ENCODE measurements at places on chromosomes 4 and X.

DNA sequence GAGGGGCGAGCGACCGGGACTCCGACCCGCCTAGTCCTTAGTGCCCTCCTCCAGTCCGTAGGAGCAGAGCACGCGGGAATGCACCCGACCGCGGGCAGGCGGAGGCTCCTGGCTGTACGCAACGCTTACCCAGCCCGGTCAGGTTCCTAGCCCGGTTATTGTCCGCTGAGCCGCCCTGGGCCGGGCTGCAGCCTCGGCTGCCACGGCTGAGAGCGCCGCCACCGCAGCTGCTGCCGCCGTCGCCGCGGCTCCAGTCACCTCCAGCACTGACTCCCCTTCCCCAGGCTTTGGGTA is at the start of gene AMER1:
Gene AMER1, minus strand, starts transcription at position 268 of the 294 bp plus-strand sequence. CDS start 12,422 bp downstream, outside the sequence.
- DNase-seq = no peak
- peak within 1 kb of the TSS; percentile 93 for H3K27ac ChIP-seq
- no peaks in the 10 kb centered on the region for H3K27me3 ChIP-seq
- peak within 1 kb of the TSS; percentile 72 for H3K4me3 ChIP-seq
- H3K36me3 ChIP-seq = no peaks in the 10 kb centered on the region

DNA sequence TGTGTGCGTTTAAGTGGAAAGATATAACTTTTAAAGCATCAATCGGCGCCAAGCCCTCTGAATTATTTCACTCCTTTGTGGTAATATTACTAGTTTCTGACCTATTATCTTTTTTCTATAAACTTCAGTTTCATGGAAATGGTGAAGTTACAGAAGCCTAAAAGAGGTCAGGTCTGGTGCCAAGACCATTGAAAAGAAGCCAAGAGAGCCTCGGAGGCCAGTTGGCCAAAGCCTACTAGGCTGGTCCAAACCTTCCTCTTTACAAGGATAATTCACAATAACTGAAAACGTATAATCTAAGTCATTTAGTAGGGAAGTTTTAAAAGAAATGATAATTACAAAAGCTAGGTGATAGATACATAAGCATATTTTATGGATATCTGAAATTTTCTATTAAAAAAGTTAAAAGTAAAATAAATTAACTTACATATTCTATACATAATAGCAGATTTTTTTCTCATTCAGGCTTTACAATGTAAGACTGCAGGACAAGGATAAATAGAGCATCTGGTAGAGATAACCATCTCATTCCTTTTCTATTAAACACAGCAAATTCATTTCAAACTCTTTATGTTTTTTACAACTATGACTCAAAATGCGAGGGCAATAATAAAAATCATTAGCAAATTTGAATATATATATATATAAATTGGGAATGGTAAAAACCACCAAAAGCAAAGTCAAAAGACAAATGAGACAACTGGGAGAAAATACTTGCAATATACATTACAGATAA is 49.2 kb downstream of the WDFY3 start:
- H3K4me1 ChIP-seq = peaks cover 31% of the 10 kb centered on the region
- no peak overlapping the region for H3K4me3 ChIP-seq
- no peak for DNase-seq

GRCh38 chr4:184216515-184216914 is 1.2 kb downstream of the ENPP6 start:
- no peaks in the 10 kb centered on the region for H3K4me1 ChIP-seq
- no peaks in the 10 kb centered on the region for H3K36me3 ChIP-seq
- H3K4me3 ChIP-seq = no peak overlapping the region
- no peaks in the 10 kb centered on the region for H3K27me3 ChIP-seq

GRCh38 chr4:128871948-128872347 is 62.4 kb downstream of the JADE1 start:
- no peak for DNase-seq
- peaks cover 10% of the 10 kb centered on the region for H3K36me3 ChIP-seq
- H3K27ac ChIP-seq = no peak overlapping the region
- no peak overlapping the region for H3K4me3 ChIP-seq
- no peaks in the 10 kb centered on the region for H3K4me1 ChIP-seq

- H3K36me3 ChIP-seq = no peaks in the 10 kb centered on the region
- no peak overlapping the region for H3K27ac ChIP-seq
- H3K4me3 ChIP-seq = no peak overlapping the region
- peaks cover 6% of the 10 kb centered on the region for H3K4me1 ChIP-seq
- no peak for DNase-seq
Observed at GRCh38 chr4:107423677-107424405, 296.2 kb downstream of the PAPSS1 start.

DNA sequence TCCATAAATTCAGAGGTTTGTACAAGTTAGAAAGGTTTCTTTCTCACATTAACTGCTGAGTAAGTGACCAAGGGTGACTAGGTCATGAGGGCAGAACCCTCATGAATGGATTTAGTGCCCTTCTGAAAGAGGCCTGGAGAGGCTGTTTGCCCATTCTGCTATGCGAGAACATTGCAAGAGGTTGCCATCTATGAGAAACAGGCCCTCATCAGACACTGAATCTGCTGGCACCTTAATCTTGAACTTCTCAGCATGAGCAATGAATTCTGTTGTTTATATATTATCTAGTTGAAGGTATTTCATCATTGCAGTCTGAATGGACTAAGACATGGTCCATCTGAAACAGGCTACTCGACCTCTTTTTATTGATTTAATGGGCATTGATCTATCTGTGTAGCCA is 96.2 kb upstream of the GPRIN3 start:
- no peak for DNase-seq
- no peaks in the 10 kb centered on the region for H3K4me1 ChIP-seq
- H3K36me3 ChIP-seq = no peaks in the 10 kb centered on the region

DNA sequence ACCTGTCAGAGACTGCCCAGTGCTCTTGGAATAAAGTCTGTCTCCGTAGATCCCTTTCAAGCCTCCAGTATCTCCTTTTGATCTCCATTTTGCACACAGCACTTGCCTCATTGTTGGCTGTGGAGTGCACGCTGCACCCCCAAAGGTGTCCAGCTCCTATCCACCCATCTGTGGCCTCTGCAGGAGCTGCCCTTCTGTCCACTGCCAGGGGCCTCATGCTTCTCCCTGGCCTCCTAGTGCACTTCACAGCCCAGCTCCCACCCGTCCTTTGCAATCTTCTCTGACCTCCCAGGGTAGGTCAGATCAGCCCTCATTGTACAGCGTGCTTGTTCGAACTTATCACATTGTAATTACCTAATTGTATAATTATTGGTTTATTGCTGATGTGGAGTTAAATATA is 18.9 kb downstream of the KIT start:
- no peaks in the 10 kb centered on the region for H3K36me3 ChIP-seq
- H3K4me1 ChIP-seq = no peaks in the 10 kb centered on the region
- no peaks in the 10 kb centered on the region for H3K27me3 ChIP-seq
- H3K4me3 ChIP-seq = no peak overlapping the region
- DNase-seq = no peak

GRCh38 chr4:97761445-97762114 is 381.7 kb downstream of the STPG2 start:
- no peak overlapping the region for H3K4me3 ChIP-seq
- H3K4me1 ChIP-seq = no peaks in the 10 kb centered on the region
- DNase-seq = no peak
- no peak overlapping the region for H3K27ac ChIP-seq
- H3K36me3 ChIP-seq = no peaks in the 10 kb centered on the region

GRCh38 chr4:17336524-17336961 is 175.3 kb downstream of the QDPR start:
- no peaks in the 10 kb centered on the region for H3K4me1 ChIP-seq
- no peak overlapping the region for H3K27ac ChIP-seq
- H3K27me3 ChIP-seq = no peaks in the 10 kb centered on the region
- no peaks in the 10 kb centered on the region for H3K36me3 ChIP-seq

DNA sequence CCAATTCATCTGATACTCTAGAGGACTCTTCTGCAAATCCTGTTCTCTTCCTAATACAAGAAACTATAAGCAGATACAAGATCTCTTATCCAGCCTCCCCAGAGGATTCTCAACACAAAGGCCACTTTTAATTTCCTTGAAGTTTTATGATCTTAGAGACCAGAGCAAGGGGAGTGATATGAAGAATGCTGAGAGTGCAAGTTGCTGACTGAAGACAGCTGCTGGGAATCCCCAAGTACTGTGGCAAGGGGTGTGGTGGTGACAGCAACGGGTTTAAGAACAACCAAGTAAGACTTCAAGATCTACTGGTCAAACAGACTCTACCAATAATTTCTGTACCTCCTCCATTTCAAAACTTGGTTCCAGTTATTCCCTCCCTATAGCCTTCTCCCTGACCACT is 7.0 kb downstream of the AMMECR1 start:
- no peak overlapping the region for H3K27ac ChIP-seq
- no peaks in the 10 kb centered on the region for H3K4me1 ChIP-seq
- DNase-seq = no peak

DNA sequence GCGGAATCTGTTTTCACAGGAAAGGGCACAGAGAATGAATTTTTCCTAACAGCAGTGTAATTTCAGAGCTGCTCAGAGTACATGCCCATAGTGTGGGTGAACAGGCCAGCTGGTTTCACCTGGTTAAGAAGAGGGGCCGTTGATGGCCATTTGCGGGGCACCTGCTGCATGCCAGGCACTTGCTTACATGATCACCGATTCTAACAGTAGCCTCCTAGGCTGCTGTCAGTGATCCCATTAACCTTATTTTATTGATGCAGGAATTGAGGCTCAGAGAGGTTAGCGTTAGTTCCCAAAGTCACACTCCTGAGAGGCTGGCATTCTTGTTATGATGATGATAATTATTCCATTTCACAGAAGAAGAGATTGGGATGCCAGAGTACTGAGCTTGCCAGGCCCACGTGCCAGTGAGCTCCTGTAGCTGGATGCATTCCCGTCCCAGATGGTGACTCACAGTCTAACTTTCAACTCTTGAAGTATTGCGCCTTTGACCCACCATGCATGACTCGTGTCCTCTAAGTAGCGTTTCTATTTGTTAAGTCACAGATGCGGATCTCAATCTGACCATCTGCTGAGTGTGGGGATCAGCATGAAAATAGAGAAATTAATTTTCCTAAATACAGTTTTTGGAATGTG is 76.5 kb downstream of the PSAPL1 start:
- H3K27me3 ChIP-seq = no peaks in the 10 kb centered on the region
- no peaks in the 10 kb centered on the region for H3K4me1 ChIP-seq

DNA sequence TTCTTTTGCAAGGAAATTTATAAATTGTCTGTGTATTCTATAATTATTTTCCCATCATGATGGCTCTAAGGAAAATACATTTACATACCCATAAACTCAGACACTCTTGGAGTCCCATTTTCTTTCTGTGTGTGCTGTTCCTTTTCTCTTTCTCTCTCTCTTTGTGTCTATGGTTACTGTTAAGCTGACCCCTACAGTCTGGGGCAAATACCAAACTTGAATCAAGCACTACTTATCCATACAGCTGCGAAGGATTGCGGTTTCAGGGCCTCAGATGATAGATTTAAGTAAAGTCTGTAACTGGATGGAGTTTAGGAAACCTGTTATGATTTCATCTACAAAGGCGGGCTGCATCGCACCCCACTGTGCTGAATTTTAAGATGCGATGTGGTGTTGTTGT is 150.2 kb downstream of the SHROOM3 start:
- peak overlapping the region; percentile 46 for H3K27ac ChIP-seq
- no peak overlapping the region for H3K4me3 ChIP-seq
- no peaks in the 10 kb centered on the region for H3K4me1 ChIP-seq
- DNase-seq = no peak
- H3K36me3 ChIP-seq = no peaks in the 10 kb centered on the region

DNA sequence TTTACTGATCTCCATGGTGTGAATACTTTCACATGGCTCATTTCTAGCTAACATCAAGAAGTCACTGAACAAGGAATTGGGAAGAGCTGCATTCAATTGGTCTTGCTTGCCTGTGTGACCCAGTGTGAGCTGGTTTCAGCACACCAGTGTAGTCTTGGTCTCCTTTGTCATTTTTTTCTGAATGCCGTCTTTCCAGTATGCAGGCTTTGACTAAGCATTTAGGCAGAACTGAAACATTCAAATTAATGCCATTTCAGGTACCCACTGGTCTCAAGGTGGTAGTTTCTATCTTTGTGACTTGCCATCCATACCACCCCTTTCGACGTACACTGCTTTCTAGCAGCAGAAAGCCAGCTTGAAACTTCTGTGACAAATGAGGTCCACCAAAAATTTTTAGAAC is 550.5 kb upstream of the BOD1L1 start:
- no peak overlapping the region for H3K4me3 ChIP-seq
- no peak for DNase-seq
- peaks cover 12% of the 10 kb centered on the region for H3K4me1 ChIP-seq

DNA sequence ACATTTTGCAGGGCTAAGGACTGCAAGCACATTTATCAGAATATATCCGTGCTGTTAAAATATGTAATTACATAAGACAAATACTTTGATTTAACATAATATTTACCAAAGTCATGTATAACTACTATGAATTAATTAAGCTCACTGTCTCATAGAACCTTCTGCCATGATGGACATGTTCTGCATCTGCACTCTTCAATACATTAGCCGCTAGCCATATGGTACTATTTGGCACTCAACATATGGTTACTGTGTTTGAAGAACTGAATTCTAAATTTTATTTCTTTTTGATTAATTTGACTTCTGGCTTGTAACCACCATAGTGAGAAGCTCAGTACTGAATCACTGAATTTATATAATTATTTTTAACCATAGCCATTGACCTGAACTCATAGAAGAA is 427.0 kb upstream of the TRAM1L1 start:
- H3K36me3 ChIP-seq = no peaks in the 10 kb centered on the region
- no peak overlapping the region for H3K27ac ChIP-seq
- H3K4me3 ChIP-seq = no peak overlapping the region
- H3K27me3 ChIP-seq = no peaks in the 10 kb centered on the region

DNA sequence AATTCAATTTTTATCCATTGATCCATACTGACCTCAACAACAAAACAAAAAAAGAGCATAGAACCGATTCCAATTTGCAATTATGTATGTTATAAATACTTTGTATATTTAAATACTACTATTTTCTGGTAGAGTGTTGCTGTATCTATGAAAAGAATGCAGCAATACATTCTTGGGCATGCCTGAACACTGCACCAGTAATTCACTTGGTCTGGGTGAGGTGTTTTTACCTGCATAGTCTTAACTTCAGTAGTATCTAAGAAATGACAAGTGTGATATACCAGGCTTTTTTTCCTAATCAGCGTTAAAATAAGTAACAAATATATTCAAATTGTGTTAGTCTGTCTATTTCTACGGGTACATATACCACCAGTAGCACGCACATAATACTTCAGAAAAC is 120.2 kb downstream of the KLHL13 start:
- H3K27ac ChIP-seq = no peak overlapping the region
- H3K36me3 ChIP-seq = no peaks in the 10 kb centered on the region
- no peaks in the 10 kb centered on the region for H3K4me1 ChIP-seq
- no peak overlapping the region for H3K4me3 ChIP-seq
- no peaks in the 10 kb centered on the region for H3K27me3 ChIP-seq
- DNase-seq = no peak

DNA sequence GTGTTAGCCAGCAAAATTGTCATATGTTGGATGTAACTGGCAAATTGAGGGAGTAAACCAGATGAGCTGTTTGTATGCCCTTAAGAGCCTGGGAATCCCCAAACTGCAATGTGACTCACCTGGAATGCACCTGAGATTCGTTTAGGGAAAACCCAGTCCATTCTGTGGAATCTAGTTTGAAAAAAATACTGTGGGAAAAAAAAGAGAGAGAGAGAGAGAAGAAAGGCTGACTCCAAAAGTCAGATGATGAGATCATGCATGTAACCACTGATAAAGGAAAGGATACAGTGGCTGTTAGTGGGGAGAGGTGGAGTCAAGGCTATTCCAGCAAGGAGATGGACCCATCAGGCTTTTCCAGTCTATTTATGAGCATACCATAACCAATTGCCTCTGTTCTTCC is 48.5 kb downstream of the SLC9A7 start:
- no peaks in the 10 kb centered on the region for H3K36me3 ChIP-seq
- DNase-seq = no peak
- no peaks in the 10 kb centered on the region for H3K27me3 ChIP-seq

GRCh38 chr4:79338148-79338547 is 12.3 kb upstream of the NAA11 start:
- H3K27me3 ChIP-seq = no peaks in the 10 kb centered on the region
- no peak for DNase-seq
- H3K4me3 ChIP-seq = no peak overlapping the region
- H3K4me1 ChIP-seq = no peaks in the 10 kb centered on the region
- no peaks in the 10 kb centered on the region for H3K36me3 ChIP-seq

All from esophagus squamous epithelium (tissue), 5 donors.